ENCODE measurements at places on chromosomes 3 and 15. TPM values are rescaled to one million over a fixed set of nuclear protein-coding genes. Genes with fewer than 3 reads are reported as not detected.

GRCh38 chr3:126439968-126440708 lies 35.6 kb downstream of the ZXDC start:
- H3K27ac ChIP-seq = no peak overlapping the region
- no peaks in the 10 kb centered on the region for H3K27me3 ChIP-seq
- DNase-seq = peak; percentile 6

DNA sequence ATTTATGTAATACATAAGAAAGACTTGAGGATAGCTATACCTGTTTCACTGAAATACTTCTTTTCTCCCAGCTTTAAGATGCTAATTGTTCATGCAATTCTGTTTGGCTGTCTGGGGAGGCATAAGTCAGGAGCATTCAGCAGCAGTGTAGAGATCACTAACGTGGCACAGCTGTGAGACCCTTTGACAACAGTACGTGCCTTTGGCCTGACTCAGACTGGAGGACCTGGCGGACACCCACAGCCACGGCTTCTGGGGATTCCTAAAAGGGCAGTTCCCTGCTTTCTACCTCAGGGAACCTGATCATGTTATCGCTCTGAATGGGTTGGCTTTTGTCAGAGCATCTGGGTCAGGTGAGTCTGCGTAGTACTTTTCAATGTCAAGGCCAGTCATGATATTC lies 295.0 kb upstream of the ICE2 start:
- H3K27ac ChIP-seq = no peak overlapping the region
- H3K36me3 ChIP-seq = no peaks in the 10 kb centered on the region
- DNase-seq = no peak
- no peak overlapping the region for H3K4me3 ChIP-seq
- no peaks in the 10 kb centered on the region for H3K27me3 ChIP-seq

RHOV gene
- not detected for total RNA-seq

DNA sequence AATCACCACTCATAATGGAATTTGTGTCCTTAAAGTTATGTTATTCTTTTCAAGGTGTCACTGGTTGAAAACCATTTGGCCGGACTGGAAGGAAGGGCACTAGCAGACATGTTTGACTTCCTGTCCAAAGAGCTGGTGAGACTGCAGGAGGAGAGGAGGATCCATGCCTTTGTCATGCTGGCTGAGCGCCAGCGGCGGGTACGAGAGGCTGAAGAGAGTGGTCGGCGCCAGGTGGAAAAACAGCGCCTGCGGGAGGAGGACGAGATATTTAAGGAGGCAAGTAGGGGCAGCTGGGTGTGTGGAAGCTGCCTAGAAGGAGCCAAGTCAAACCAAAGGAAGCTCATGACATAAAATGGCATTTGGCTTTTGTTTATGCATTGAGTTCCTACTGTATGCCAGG lies 38.0 kb upstream of the NR1I2 start:
- H3K27me3 ChIP-seq = no peaks in the 10 kb centered on the region
- H3K27ac ChIP-seq = no peak overlapping the region
- no peak overlapping the region for H3K4me3 ChIP-seq
- H3K4me1 ChIP-seq = peaks cover 7% of the 10 kb centered on the region

- peak within 1 kb of the TSS; percentile 97 for H3K27ac ChIP-seq
- no peaks in the 10 kb centered on the region for H3K27me3 ChIP-seq
- peaks cover 13% of the 10 kb centered on the region for H3K4me1 ChIP-seq
- peak within 1 kb of the TSS; percentile 88 for H3K4me3 ChIP-seq
- no peak for DNase-seq
These were observed at the start of the genes CLCN2 and POLR2H for GRCh38 chr3:184361532-184361931. TSS of gene CLCN2 (minus strand) at chr3:184361605. CDS start at chr3:184361479, 126 bp downstream. TSS of gene POLR2H (plus strand) at chr3:184361710. CDS start at chr3:184363493, 1,783 bp downstream.

DNA sequence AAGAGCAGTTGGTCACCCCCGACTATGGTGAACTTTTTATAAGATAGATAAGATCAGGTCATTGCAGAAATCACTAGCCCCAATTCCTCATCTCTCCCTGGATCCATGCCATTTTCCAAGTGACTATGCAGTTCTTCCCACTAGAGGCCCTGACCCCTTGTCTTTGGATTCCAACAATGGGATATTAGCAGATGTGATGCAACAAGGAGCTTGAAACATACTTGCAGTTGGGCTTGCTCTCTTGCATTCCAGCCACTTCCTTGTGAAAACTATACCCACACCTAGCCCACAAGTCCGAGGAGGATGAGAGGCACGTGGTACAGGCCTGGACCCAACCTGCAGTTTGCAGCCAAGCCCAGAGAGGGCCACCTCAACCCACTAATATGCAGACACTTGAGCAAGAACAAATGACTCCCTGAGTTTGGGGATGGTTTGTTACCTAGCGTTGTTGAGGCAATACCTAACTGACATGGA lies 60.6 kb downstream of the SUCLG2 start:
- H3K27ac ChIP-seq = no peak overlapping the region
- no peaks in the 10 kb centered on the region for H3K36me3 ChIP-seq
- DNase-seq = peak; percentile 31
- H3K4me1 ChIP-seq = no peaks in the 10 kb centered on the region
- H3K27me3 ChIP-seq = no peaks in the 10 kb centered on the region
- no peak overlapping the region for H3K4me3 ChIP-seq

CD86 gene
- total RNA-seq = 13.2 TPM

Measured in adrenal gland (tissue), 19 donors.